ENCODE measurements at places on chromosomes 3 and 15.

DNA sequence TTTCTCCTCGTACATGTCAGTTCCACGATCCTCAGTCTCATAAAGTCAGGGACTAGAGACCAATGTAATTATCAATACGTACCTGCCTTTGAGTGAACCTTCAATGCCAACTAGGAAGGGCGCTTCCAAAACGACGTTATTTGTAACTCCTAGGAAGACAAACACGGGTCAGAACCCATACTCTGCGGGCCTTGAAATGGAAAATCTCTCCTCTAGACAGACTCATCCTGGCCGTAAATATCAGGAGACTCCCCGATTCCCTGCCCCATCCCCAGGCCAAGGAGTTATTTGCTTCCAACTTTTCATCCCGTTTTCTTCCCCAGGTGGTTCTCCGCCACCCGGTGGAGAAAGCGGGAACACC, 578 bp downstream of the OIP5 start:
- no peak for DNase-seq

- DNase-seq, result no peak
Measured at GRCh38 chr15:33454346-33454745, 143.6 kb downstream of the RYR3 start.

DNA sequence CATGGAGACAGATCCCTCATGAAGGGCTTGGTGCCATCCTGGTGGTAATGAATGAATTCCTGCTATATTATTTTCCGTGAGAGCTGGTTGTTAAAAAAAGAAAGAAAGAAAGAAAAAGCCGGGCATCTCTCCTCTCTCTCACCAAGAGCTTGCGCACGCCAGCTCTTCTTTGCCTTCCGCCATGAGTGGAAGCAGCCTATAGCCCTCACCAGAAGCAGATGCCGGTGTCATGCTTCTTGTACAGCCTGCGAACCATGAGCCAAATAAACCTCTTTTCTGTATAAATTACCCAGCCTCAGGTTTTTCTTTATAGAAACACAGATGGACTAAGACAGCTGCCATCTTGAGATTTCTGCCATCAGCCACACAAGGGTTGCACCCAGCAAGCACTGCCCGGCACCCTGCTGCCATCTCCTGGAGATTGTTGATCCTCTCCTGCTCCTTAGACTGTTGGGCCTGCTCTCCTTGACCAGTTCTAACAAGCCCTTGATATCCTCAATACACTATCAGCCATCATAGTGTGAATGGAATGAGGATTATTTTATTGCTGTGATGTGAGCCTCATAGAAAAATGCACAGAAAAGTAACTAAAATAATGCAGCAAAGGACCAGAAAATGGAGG, 3.5 kb upstream of the AHSG start:
- DNase-seq, result no peak

DNA sequence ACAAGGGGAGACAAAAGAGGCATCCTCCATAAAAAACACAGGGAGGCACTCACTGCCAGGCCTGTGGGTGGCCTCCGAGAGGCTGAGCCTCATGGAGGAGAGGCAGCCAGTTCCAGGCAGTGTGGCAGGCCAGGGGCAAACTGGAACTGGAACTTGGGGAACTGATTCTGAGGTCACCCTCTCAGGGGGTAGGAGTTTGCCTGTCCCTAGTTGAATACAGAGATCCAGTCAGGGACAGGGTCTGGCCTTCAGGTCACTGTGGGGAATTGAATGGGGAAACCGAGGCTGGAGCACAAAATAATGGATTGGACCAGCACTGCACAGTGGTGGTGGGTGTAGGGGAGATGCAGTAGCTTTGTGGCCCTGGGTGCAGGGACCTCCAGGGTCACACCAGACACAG, 58.7 kb downstream of the TPRA1 start:
- DNase-seq, result no peak

GRCh38 chr3:9781551-9781950, 10.7 kb downstream of the TADA3 start:
- no peak for DNase-seq

DNA sequence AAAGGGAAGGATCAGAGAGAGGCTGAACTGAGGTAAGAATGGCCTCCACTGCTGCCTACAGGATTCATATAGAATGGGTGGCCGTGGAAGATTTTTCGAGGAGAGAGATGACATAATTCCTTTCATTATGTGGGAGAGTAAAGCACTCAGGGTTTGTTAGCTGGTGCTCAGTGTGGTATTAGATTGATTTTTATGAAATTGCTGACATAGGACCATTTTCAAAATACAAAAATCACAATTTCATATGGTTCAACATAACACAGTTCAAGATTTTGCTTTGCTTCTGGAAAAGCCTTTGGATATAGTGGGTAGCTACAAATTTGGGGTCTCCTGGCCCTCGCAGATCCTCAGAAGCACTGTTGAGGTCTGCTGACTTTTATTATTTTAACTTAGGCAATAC, 95.4 kb downstream of the KCNAB1 start:
- no peak for DNase-seq

Measured in iPS-NIHi11 (cell line).